Cortex of kidney (tissue), 1 donor: ENCODE measurements at places on chromosomes 4 and X.

GRCh38 chr4:138494931-138495330 is 252.8 kb upstream of the SLC7A11 start:
- no peak for DNase-seq

DNA sequence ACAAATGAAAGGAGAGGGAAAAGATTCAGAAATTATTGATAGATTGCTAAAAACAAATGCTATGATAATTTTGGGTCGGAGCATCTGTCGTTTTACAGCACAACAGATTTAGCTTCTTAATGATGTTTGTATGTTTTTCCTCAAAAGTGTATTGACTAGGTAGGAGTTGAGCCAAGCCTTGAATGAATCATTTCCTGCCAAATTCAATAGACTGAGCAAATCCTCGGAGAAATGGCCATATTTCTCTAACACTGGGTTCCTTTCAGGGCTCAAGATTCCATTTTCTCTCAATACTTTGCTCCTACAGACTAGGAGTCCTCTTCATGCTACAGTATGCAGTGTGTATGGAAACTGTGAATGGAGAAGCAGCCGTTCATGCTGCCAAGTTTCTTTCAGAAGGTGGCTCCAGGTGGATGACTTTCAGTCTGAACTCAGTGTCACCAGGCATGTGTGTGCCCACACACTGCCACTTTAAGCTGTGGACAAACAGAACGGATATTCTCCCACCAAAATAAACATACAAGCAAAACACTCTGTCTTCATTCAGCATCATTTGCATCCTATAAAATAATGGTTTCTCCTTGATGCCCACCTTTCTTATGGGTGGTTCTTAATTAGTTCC is 146.0 kb downstream of the TBL1X start:
- DNase-seq, result no peak

DNA sequence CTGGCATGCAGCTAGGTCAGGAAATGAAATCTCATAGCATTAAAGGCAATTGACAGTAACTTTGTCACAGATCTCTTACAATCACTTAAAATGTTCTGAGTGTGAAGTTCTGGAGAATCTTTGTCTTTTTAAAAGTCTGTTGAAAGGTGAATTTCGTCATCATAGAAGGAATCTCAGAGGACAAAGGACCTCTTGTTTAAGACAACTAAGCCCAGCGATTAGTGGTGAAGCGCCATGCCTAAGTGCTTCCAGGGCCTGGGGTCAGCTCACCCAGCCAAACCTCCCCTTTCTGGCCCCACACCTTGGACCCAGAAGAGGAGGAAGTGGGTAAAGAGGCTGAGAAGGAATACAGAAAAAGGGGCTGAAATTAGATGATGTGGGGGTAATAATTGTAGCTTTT is 8.5 kb downstream of the FRMD7 start:
- no peak for DNase-seq

DNA sequence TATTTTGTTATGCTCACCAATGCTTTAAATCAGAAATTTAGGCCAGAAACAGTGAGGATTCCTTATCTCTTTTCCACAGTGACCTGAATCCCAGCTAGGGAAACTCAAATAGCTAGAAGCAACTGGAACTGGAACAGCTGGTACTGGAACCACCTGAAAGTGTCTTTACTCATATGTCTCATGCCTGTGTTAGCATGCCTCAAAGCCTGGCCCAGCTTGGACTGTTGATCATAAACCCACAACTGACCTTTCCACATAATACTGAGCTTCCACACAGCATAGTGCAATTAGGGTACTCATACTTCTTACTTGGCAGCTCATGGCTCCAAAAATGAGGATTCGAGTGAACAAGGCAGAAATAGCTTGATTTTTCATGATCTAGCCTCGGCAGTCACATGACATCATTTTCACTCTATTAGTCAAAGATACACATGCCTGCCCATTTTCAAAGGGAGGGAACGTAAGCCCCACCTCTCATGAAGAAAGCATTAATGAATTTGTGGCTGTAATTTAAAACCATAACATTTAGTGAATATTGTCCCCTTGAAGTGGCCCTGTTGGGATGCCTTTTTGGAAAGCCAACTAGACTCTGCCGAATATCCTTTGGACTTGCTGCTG is 80.8 kb upstream of the ACSL1 start:
- no peak for DNase-seq

DNA sequence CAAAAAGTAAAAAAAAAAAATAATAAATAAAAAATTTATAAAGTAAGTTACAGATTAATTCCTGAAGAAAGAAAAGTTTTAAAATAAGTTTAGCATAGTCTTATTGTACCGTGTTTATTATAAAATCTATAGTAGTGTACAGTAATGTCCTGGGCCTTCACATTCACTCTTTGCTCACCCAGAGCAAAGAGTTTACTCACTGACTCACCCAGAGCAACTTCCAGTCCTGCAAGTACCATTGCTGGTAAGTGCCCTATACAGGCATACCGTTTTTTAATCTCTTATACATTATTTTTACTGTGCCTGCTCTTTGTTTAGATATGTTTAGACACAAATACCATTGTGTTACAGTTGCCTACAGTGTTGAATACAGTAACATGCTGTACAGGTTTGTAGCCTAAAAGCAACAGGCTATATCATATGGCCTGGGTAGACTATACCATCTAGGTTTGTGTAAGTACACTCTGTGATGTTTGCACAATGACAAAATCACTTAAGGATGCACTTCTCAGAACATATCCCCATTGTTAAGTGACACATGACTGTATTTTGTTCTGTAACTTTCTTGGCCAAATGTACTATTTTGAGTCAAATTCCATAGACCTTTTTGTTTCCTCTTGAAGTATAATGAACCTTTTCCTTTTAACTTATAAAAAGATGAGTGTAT is 199.0 kb upstream of the NUDT6 start:
- no peak for DNase-seq

GRCh38 chrX:54359408-54359807 is 1.6 kb upstream of the WNK3 start:
- DNase-seq, result no peak

DNA sequence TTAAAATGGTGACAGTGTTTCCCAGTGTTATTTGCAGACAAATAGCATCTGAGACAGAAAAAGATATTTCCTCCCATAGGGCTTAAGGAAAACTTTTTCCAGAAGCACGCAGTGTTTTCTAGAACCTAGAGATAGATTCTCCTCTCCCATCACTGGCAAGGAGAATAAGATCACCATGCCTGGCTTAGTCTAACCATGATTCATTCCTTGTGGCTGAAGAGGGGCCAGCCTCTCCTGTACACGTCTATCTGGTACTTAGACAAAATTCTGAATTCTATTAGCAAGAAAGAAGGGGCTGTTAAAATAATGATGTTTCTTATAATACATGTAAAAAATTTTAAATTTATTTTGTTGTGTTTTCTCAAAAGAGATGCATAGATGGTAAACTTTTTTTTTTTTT is 296.1 kb upstream of the LDB2 start:
- DNase-seq, result no peak

DNA sequence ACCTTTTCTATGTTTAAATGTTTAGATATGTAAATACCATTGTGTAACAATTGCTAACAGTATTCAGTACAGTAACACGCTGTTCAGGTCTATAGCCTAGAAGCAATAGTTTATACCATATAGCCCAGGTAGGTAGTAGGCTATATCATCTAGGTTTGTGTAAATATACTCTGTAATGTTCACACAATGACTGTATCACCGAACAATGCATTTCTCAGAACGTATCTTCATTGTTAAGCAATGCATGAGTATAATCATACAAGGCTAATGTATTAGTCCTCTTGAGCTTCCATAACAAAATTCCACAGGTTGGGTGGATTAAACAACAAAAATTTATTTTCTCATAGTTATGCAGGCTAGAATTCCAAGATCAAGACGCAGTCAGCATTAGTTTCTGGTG is 22.7 kb downstream of the ARMCX4 start:
- DNase-seq, result no peak

GRCh38 chrX:46681849-46682248 is 77.1 kb downstream of the SLC9A7 start:
- DNase-seq, result no peak

DNA sequence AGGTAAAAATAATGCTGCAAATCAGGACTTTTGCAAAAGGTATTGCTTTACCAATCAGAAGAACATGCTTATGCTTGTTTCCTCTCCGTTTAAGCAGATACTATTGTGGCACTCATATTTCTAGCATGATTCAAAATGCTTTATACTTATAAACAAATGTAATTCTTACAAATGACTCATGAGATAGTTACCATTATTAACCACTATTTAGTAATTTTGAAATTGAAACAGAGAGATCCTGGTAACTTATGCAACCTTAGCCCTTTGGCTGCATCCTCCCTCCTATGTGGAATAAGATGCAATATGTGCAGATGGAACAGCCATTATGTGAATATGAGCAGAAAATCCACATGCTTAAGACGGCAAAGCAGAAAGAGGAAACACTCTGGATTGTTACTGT is 164.7 kb downstream of the PCDH18 start:
- DNase-seq, result no peak

DNA sequence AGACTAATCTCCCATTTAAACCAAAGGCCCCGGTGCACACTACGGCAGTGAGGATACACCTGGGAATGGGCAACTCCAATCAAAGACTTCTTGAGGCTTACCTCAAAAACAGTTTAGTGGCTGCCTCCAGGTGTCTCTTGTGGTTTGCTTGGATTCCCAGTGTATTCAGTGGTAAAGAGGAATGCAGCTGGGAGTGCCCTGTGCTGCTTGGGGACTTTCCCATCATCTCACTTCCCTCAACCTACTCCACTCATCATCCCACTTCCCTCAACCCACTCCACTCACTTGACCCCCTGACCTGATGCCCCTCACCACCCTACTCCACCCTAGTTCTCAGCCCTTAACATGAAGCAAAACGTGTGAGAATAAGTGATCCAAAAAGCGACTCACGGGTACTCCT is 177.3 kb upstream of the ETNPPL start:
- no peak for DNase-seq

- no peak for DNase-seq
Observed at GRCh38 chr4:104138116-104138515, 356.6 kb downstream of the CXXC4 start.

DNA sequence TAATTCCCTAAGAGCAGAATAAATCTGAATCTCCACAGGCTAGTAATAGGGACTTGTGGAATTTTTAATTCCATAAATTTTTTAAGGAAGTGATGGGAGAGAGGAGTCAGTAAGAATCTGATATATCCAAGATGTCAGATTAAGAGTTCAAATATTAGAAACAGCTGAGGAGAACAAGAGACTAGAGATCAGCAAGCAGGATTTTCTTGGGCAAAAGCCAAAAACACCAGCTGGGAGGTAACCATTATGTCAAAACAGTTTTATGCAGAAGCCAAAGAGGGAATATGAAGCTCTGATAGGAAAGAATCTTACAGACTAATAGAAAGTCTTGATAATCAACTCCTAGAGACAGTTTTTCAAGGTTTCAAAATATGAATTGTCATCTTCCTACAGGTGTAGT is 72.2 kb upstream of the RBPJ start:
- DNase-seq, result no peak

- no peak for DNase-seq
Observed at GRCh38 chr4:164438321-164438720, 315.6 kb upstream of the SMIM31 start.

GRCh38 chr4:26542991-26543390 is 40.9 kb upstream of the TBC1D19 start:
- DNase-seq, result no peak
